ENCODE measurements at places on chromosomes 2 and 18. TPM values are rescaled to one million over a fixed set of nuclear protein-coding genes. Genes with fewer than 3 reads are reported as not detected.

NXPH2 gene
- not detected for total RNA-seq

UPP2 gene
- total RNA-seq: not detected

R3HDM1 gene
- 18.2 TPM for total RNA-seq

PRKAG3 gene
- not detected for total RNA-seq

UGT1A1 gene
- total RNA-seq: 0.98 TPM

ALPP gene
- total RNA-seq: not detected

FRZB gene
- total RNA-seq: 3.9 TPM

IL37 gene
- not detected for total RNA-seq

SOX11 gene
- total RNA-seq: not detected

SERPINB7 gene
- total RNA-seq: 0.49 TPM

ID2 gene
- 378 TPM for total RNA-seq

NEU2 gene
- total RNA-seq: not detected

RAB6D gene
- total RNA-seq: not detected

NGEF gene
- 4.9 TPM for total RNA-seq

C2orf78 gene
- not detected for total RNA-seq

EPB41L3 gene
- total RNA-seq: 53.0 TPM

ALLC gene
- not detected for total RNA-seq

XRCC5 gene
- total RNA-seq: 118 TPM

FIGN gene
- 3.2 TPM for total RNA-seq

AMER3 gene
- not detected for total RNA-seq

SERPINB12 gene
- 20.1 TPM for total RNA-seq

LYG2 gene
- not detected for total RNA-seq

EIF2AK2 gene
- 15.2 TPM for total RNA-seq

CCDC74B gene
- total RNA-seq: 10.3 TPM

CD207 gene
- total RNA-seq: 2.5 TPM

RPRM gene
- 2.9 TPM for total RNA-seq

ZSWIM2 gene
- not detected for total RNA-seq

RAB3GAP1 gene
- total RNA-seq: 44.9 TPM

GAREM1 gene
- total RNA-seq: 15.7 TPM

PROM2 gene
- total RNA-seq: 70.5 TPM
